ENCODE measurements at places on chromosomes 3 and 15.

- no peak for DNase-seq
Observed at GRCh38 chr3:146781606-146782005, 176.5 kb upstream of the PLSCR5 start.

GRCh38 chr3:1235526-1236120 lies 142.8 kb downstream of the CNTN6 start:
- no peak for DNase-seq

- peak; percentile 74 for DNase-seq
Observed at GRCh38 chr3:177692304-177692975, 495.2 kb upstream of the TBL1XR1 start.

GRCh38 chr3:152669560-152669959 lies 165.4 kb upstream of the P2RY1 start:
- no peak for DNase-seq

- DNase-seq, result no peak
Observed at GRCh38 chr15:38610748-38611147, 46.1 kb upstream of the RASGRP1 start.

DNA sequence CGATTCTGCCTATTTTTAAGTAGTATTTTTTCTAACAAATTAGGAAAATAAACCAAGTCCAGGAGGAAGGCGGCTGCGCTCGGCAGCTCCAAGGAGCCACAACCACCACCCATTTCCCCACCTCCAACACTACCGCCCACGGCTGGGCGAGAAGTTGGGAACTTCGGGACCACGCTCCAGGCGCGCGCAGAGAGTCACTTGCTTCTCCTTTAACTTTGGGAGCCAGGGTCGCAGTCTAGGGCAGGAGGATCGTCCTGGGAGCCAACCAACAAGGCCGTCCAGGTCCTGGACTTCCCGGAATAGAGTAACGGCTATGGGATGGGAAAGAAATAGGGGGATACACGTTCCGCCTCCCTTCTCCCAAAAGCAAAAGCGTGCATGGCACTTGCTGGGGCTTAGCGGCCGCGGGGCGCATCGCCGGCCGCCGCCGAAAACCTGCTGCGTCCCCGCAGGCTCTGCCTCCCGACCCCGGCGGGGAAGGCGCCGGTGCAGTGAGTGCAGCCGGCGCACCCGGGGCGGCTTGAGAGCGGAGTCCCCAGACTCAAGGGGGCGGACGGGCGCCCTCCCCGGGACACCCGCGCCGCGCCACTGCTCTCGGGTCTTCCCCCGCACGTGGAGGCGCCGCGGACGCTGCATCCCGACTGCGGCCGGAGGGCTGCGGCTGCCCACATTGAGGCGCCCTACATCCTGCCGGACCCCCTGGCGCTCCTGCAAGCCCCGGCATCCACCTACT lies 699 bp downstream of the MEGF11 start:
- DNase-seq, result no peak

- no peak for DNase-seq
Observed at GRCh38 chr15:98738689-98739401, 90.5 kb downstream of the IGF1R start.

DNA sequence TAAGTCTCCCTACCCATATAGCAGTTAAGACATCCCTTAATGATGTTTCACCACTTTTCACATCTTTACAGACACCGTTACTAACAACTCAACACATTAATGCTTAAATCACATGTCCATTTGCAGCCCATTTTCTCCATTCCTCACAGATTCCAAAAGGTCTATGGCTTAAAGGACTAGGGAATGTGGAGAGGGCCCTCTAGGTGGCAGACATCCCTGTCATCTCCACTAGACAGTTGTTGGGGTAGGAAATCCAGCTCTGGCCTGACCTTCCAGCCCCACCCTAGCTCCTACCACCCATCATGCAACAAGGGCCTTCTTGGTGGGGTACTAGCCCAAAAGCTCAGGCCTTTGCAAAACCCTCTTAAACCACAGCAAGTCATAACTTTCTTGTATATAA lies 25.2 kb downstream of the CPEB1 start:
- no peak for DNase-seq

DNA sequence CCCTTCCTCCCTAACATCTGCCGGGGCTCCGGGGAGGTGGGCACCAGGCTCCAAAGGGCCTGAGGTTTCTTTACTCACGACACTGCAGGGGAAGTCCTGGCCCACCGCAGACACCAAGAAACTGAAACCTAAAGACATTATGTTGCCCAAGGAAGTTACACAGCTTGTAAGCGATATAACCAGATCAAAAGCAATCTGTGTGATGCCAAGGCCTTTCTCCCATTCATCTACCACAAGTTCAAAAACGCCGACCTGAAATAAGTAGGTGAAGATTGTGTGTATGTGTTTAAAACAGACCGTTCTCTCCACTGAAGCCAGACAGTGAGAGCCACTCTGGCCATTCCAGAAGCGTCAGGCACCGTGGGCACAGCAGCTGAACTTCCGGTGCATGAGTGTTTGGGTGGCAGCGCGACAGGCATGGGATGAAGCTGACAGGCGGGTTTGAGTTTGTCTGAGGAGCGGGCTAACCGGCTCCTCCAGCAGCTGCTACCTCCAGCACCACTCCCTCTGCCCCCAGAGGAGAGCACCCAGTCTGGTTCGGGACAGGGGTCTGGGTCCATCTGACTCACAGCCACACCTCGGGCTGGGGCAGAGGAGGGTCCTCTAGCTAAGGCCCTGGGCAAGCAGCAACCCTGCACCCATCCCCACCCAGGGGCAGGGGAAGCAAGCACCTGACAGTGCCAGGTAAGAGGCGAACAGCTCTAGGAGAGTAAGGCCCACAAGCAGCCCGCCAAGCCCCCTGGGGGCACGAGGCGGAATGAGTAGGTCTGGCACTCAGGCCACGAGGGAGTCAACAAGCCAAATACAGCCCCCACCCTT lies 1.3 kb downstream of the TNK2 start:
- DNase-seq, result peak; percentile 94

DNA sequence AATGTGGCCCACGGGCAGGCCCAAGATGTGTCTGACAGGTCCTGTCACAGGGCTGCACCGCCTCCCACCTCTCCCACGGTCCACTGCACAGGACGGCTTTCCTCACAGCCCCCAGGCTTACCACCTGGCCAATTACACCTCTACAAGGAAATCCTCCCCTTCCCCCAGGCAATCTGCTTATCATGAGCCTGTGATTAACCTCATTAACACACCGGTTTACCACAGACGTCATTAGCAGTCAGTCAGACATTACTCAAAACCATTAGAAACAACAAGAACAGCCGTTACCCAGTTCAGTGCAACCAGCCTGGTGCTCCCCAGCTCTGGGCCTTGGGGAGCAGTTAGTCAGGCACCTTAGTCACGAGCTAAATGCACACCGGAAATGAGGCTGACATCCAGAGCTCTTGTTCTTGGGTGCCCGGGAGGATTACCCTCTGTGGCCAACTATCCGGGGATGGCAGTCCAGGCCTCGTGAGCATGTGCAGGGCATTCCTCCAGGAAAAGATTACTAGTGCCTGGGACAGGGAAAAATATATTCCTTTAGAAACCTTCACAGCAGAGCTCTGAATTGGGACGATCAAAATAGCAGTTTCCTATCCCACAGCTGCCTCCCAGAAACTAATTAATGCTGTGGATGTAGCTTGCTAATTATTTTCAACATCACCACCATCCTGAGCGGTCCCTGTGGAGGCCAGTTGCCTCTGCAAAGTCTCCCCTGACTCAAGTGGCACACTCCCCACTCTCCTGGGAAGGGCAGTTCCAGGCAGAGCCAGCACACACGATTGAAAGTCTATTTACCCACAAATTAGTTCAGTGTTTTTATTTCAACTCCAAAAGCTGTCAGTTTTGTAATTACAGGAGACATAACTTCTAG lies 117.4 kb upstream of the ZBED2 start:
- DNase-seq, result no peak

DNA sequence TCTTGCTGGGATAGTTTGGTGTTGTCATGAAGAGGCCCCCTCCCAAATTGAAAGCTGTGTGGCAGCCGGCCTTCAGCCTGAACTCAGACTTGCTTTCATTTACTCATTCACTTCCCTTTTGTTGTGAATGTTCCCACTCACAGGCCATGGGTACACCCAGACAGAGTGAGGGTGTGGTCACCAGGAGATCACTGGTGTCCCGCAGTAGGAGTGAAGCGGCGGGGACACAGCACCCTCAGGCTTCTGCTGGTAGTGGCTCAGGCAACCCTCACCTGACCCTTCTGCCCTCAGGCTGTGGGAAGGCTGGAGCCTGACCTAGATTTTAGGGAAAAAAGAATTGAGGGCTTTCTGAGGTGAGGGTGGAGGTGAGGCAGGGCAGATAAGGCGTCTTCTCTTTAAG lies 244.4 kb downstream of the SOX2 start:
- no peak for DNase-seq

DNA sequence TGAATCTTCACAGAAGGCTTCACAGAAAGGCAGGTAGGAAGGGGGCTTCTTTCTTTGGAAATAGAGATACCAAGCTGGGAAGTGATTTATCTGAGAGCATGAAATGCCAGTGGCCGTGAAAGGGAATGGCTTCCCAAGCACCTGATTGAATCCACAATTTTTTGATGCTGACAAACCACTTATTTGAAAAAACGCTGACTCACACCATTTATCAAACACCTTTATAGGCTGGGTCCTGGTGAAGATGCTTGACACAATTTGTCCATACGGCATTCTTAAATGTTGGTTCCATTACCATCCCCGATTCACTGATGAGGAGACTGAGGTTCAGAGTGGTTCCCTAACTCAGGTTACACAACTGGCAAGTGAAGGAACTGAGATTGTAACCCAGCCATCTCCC lies 64.1 kb upstream of the POMGNT2 start:
- DNase-seq, result no peak

- no peak for DNase-seq
Observed at GRCh38 chr15:88708655-88709054, 69.8 kb downstream of the ISG20 start.

DNA sequence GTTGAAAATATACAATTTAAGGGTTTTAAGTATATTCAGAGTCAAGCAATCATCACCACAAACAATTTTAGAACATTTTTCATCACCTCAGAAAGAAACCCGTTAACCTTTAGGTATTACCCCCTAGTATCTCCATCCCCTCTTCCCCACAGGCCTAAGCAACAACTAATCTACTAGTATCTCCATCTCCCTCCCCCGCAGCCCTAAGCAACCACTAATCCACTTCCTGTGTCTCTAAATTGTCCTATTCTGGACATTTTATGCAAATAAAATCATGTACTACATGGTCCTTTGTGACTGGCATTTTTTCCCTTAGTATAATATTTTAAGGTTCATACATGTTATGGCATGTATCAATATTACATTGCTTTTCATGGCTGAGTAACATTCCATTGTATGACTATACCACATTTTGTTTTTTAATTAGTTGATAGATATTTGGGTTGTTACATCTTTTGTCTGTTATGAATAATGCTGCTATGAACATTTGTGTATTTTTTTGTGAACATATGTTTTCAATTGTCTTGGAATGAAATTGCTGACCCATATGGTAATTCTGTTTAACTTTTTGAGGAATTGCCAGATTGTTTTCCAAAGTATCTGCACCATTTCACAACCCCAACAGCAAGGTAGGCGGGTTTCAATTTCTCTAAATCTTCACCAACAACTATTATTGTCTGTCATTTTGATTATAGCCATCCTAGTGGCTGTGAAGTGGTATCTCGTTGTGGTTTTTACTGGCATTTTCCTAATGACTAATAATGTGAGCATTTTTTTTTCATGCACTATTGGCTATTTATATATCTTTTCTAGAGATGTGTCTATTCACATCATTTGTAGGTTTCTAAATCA lies 215.6 kb upstream of the CD96 start:
- DNase-seq, result no peak

DNA sequence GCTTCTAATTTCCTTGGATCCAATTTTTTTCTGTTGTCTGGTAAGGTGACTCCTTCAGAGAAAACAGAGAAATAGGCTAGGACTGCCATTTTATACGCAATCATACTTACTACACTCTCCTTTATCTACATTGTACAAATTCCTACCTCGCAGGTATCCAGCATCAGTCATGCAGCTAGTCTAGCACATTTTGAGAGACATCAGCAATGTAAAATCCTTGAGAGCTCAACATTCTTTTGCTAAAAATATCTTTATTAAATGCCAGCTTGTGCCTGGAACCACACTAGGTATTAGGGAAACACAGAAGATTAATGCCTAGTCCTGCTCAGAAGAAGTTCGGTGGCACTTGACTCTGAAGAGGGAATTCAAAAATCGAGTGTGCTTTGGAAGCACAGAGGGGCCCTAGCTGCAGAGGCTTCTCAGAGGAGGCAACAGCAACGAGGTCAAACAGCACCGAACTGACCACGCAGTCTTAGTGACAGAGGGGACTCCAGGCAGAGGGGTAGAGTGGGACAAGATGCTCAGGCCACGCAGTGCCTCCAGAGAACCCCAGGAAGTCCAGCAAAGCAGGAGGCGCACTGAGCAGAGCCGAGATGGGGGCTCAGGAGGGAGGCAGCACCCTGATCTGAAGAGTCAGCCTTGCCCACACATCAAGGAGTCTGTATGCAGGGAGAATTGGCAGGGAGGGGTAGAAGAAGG lies 3.5 kb downstream of the FAM174B start:
- no peak for DNase-seq

DNA sequence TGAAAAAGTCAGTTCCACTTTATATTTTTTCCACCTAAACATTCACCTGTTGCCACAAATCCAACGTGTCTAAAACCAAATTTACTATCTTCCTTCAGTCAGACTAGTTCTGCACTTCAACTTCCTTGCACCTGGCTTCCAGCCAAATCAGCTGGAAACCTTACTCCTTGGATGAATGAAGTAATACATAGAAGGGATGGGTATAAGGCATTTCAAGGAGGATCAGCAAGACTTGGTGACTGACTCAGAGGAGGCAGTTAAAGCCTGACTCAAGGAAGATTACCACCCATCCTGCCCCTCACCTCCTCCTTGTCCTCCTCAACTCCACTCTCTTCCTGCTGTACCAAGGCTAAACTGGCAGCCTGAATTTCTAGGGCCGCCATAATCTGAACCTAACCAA lies 37.1 kb downstream of the QTRT2 start:
- DNase-seq, result peak; percentile 13

- DNase-seq, result no peak
Observed at GRCh38 chr3:99952306-99952705, 134.6 kb downstream of the CMSS1 start.

- DNase-seq, result no peak
Observed at GRCh38 chr15:66808181-66808824, 106.3 kb downstream of the SMAD6 start.

DNA sequence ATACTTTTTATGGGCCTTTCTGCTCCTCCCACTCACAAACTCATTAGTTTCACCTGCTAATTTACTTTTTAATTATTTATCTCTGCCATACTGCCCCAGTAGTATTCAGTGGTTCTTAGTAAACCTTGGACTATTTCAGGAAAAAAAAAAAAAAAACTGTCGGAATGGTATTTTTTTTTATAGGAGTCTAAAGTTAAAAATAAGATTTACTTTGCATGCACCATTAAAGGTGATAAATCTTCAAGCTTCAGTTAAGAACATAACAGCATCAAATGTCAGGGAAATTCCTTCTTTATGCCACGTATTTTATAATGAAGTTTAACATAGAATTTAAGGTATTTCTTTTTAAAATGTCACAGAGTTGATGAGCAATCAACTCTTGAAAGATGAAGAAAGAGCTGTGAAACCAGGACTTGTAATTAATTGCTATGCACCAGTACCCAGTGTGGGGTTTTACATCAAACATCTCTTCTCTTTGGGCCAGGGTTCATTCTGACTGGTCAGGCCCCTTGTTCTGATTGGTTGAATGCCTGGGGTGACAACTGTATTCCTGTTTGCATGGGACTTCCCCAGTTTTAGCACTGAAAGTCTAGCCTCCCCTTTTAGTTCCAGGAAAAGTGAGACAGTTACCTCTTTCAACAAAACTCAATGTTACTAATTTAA lies 40.3 kb upstream of the PTPRG start:
- DNase-seq, result no peak
